ENCODE measurements at places on chromosomes 11 and 22. TPM values are rescaled to one million over a fixed set of nuclear protein-coding genes. Genes with fewer than 3 reads are reported as not detected.

OTOG gene
- 0.16 TPM for total RNA-seq

RTN4RL2 gene
- total RNA-seq = 2.4 TPM

CAVIN3 gene
- total RNA-seq = 93.3 TPM

PLEKHB1 gene
- 8.9 TPM for total RNA-seq

STK33 gene
- total RNA-seq = 9.6 TPM

DUSP8 gene
- 8.0 TPM for total RNA-seq

PTS gene
- 44.3 TPM for total RNA-seq

CRYAB gene
- 20.5 TPM for total RNA-seq

ALX4 gene
- 3.8 TPM for total RNA-seq

UPB1 gene
- total RNA-seq = 1.2 TPM

OR56A1 gene
- total RNA-seq = 0.08 TPM

CLDN5 gene
- 4.9 TPM for total RNA-seq

PANX3 gene
- not detected for total RNA-seq

RASD2 gene
- total RNA-seq = 1.3 TPM

OR56A3 gene
- total RNA-seq = not detected

CHRNA10 gene
- total RNA-seq = not detected

KCNJ5 gene
- total RNA-seq = 1.00 TPM

CCDC83 gene
- not detected for total RNA-seq

POLR2L gene
- total RNA-seq = 38.0 TPM

CDC42EP1 gene
- 31.4 TPM for total RNA-seq

LIF gene
- 13.4 TPM for total RNA-seq

APOBEC3H gene
- total RNA-seq = not detected

OR10W1 gene
- total RNA-seq = not detected

CARD16 gene
- total RNA-seq = 11.9 TPM

POLD3 gene
- 10.8 TPM for total RNA-seq

OR10A6 gene
- not detected for total RNA-seq

MS4A1 gene
- not detected for total RNA-seq

CD44 gene
- 17.5 TPM for total RNA-seq

ZNF202 gene
- 5.7 TPM for total RNA-seq

TUB gene
- total RNA-seq = 14.9 TPM

SLC1A2 gene
- total RNA-seq = 0.84 TPM

FAM181B gene
- total RNA-seq = 0.64 TPM

APOBEC3G gene
- total RNA-seq = 4.8 TPM

TEX12 gene
- 4.4 TPM for total RNA-seq

SEZ6L gene
- total RNA-seq = 0.43 TPM

OR8B12 gene
- total RNA-seq = not detected

RAB38 gene
- 13.8 TPM for total RNA-seq

RCOR2 gene
- 4.4 TPM for total RNA-seq

TALDO1 gene
- 132 TPM for total RNA-seq

COMMD9 gene
- total RNA-seq = 55.4 TPM

UFD1 gene
- 51.5 TPM for total RNA-seq

KRTAP5-7 gene
- total RNA-seq = not detected

VPS11 gene
- 36.9 TPM for total RNA-seq

BATF2 gene
- total RNA-seq = 0.68 TPM

SH3BP1 gene
- total RNA-seq = 14.0 TPM

PLA2G3 gene
- 0.10 TPM for total RNA-seq

ART5 gene
- 6.3 TPM for total RNA-seq

PHETA2 gene
- total RNA-seq = 10.4 TPM

PTDSS2 gene
- 31.5 TPM for total RNA-seq

FGF3 gene
- not detected for total RNA-seq

SLC15A3 gene
- 3.3 TPM for total RNA-seq

SVIP gene
- 13.4 TPM for total RNA-seq

PRG3 gene
- not detected for total RNA-seq
